ENCODE measurements at places on chromosomes 6 and 20.

DNA sequence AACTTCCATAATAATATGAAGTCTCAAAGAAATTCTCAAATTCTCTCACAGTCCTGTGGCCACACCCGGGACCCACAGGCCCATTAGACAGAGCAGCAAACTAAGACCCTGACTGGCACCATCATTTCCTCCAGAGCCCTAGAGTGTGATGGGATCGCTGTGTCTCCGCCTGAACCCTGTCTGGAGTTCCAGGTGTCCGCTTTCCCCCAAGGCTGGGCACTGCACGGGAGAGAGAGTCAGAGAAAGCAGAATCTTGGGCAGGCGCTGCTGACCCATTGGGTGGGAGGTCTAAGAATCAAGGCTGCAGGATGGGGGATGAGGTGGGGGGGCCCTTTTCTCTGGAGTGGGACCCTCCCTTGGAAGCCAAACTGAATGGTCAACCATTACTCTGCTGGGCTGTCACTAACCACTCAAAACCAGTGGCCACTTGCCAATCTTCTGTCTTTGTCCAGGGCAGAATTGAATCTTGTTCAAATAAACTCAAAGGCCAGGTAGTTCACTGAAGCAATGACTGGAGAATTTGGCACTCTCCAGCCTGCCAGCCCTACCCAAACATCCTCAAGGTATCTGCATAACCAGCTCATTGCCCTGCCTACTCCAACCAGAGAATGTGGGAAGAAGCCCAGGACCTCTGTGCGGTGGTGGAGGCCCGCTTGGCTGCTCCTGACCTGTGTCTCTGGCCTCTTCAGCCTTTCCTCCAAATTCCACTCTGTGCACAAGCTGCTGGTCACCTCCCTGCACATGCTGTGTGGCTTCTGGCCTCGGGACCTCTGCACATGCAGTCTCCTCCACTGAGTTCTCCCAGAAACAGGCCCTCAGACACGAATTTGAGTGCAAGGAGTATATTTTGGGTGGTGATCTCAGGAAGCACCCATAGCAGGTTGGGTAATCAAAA is 141.1 kb downstream of the CEBPB start:
- DNase-seq = peak; percentile 25

- DNase-seq = no peak
Observed at GRCh38 chr20:24382331-24382730, 87.1 kb upstream of the SYNDIG1 start.

DNA sequence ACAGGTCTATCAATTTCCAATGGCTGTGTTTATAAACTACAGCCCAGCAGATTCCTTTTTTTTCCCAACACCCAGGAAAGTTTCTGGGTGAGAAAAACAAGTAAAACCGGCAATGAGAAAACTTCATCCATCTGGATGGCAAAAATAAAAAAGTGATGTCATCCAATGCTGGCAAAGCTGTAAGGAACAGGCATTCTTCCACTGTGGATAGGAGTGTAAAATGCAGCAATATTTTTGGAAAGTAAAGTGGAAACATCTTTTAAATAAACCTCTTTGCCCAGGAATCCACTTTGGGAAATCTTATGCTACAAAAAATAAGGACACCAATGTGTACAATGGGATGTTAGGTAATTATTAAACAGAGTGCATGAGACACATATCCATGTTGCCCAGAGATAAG is 102.1 kb upstream of the NT5E start:
- DNase-seq = no peak

DNA sequence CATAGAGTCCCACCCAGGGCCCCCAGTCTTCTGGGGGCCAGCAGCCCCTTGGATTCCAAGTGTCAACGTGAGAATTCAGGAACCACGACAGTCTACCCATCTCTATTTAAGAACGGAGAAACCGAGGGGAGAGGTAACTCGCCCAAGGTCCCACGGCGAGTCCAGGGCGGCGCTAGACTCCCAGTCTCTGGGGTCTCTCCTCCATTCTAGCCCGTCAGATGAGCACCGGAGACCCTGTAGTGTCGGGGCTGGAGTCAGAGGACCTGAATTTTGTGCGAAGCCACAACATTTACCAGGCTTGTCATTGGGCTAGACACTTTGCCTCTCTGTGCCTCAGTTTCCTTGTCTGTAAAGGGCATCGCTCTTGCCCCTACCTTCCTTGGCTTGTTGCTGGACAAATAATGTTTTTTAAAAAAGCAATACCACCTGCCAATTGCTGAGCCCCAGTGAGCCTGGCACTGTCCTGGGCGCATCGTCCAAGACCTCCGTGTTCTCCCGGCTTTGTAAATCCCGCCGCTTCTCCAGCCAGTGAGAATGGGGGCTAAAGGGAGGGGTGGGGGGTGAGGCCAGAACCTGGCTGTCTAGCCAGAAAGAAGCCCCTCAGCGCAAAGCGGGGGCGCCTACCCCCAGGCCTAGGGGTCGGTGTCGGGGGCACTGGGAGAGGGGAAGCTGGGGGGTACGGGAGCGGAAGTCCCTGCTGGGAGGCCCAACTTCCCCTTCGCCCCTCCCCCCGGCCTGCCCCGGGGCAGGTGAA is 91.7 kb downstream of the NCR2 start:
- peak; percentile 27 for DNase-seq

DNA sequence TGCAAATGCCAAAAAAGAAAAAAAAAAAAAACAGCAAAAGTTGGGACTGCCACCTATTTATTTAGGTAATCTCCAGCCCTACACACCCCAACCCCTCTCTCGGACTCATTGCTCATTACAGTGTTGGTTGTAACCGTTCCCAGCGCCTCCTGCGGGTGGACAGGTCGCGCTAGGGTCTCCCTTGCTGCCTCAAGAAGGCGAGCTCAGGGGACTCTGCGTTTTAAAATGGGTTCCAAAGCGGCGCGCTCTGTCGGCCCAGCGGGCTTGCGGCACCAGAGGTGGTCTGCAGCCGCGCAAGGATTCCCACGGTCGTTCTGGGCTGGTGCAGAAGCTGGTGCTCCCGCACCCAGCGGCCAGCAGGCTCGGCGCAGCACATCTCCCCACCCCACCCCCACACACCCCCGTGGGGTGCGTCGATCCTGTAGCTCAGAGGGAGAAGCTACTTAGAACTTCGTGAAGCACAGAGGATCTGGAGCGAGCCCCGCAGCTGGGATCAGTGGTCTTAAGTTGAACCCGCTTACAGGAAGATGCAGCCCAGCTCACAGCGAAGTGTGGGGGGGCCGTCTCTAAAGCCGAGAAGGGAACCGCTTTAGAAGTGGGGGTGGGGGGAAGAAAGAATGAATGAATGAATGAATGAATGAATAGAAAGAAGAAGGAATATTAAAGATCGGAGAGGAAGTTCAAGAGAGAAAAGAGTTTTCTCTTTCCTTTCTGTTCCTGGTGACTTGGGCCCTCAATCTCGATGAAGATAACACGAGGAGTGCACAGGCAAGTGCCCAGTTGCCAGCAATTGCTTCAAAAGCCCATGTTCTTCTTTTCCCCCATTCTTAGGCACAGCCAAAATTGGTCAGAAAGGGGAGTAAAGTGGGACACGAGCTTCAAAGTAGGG is 780 bp downstream of the TFAP2A start:
- peak; percentile 46 for DNase-seq

DNA sequence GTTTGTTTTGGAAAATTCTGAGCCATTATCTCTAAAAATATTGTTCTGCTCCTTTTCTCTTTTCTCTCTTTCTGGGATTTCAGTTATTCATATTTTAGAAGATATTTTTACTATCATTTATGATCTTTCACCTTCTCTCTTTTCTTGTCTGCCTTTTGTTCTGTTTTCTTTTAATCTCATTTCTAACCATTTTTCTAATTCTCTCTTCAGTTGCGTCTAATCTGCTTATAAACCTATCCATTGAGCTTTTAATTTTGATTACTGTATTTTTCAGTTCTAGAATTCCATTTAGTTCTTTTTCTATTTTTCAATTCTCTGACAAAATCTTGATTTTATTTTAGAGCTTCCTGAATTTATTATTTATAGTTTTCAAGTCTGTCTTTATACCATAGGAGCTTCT is 42.2 kb upstream of the COL10A1 start:
- DNase-seq = no peak

- no peak for DNase-seq
Observed at GRCh38 chr20:58264271-58264670, 35.8 kb upstream of the ANKRD60 start.

- no peak for DNase-seq
Observed at GRCh38 chr20:8854571-8854970, 214.3 kb upstream of the PLCB4 start.

GRCh38 chr6:55512904-55513303 is 66.1 kb downstream of the HMGCLL1 start:
- DNase-seq = no peak

DNA sequence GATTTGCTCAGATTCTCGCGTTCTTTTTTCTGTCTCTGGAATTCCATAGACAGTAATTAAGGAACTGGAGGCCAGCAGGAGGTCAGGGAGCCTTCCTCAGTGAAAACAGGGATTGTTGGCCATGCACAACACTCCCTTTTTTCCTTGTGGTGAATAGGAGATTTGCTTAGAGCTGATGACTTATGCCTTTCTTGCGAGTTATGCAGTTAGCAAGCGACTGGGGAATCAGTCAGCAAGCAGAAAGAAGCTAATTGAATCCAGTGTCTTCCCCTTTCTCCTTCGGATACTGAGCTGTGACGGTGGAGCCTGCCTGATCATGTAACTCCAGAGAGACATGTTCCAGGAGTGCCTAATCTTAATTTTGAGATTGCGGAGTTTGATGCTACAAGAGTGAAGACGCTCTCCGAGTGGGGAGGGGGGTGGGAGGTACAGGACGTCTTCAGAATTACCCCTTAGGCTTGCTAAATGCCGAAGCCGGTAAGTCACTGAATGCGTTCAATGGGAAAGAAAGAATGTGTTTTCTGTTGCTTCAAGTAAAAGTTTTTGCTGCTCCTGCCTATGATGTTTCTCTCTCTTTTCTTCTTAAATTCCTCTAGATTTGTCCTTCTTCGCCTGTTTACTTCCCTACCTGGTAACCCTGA is 165.9 kb downstream of the SASH1 start:
- DNase-seq = no peak

DNA sequence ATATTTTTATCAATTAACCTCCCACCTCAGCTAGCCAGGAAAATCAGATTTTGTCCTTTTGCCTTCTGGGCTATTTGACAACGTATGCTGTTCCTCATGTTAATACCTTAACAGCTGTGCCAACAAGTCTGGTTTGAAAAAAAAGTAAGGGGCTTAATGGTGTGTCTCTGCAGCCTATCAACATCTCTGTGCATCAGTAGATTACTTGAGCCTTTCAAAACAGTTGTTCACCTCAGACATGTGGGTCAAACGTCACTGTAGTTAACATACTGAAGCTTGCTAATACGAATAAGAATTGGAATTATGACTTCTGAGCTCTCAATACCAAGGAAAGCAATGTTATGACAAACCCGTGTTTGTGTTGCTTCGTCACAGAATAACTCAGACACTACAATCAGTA is 23.0 kb downstream of the CEP57L1 start:
- DNase-seq = no peak

- DNase-seq = no peak
Observed at GRCh38 chr6:134414793-134415192, 96.9 kb upstream of the SGK1 start.

GRCh38 chr6:64146876-64147275 is 511.3 kb downstream of the PHF3 start:
- no peak for DNase-seq

DNA sequence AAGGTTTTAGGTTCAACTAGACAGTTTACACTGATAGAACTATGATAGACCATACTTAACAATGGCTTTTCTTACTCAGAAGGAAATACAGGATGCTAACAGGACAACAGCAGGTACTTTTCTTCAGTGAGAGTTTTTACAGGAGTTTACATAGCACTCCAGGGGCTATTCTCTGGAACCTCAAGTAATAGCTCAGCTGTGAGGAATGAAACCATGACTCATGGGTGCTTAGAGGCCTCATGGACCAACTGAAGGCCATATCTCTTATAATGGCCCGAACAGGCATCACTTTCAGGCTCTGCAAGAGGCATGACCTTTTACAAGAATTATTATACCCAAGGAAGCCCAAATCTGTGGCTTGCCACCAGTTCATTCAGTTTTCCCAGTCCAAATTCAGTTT is 31.8 kb downstream of the TREML1 start:
- DNase-seq = no peak

GRCh38 chr6:158290659-158291058 is 21.6 kb upstream of the TULP4 start:
- no peak for DNase-seq

- DNase-seq = no peak
Observed at GRCh38 chr6:47811443-47811842, 29.6 kb downstream of the OPN5 start.

DNA sequence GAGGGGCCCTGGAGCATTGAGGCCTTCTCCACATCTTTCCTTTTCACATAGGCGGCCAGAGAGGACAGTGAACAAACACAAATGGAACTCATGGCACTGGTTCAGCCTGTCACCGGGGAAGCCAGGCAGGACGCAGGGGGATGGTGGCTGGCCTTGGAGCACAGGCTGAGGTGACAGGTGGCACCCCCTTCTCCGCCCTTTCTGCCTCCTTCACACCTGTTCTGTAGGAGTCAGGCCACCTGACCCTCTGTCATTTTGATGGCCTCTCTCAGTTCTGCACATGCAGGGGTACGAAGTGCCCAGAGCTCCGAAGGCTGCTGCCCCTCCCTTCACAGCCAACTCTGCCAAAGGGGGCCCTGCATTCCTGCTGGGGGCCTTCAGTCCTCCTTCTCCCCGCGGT is 60.8 kb downstream of the CD40 start:
- no peak for DNase-seq

DNA sequence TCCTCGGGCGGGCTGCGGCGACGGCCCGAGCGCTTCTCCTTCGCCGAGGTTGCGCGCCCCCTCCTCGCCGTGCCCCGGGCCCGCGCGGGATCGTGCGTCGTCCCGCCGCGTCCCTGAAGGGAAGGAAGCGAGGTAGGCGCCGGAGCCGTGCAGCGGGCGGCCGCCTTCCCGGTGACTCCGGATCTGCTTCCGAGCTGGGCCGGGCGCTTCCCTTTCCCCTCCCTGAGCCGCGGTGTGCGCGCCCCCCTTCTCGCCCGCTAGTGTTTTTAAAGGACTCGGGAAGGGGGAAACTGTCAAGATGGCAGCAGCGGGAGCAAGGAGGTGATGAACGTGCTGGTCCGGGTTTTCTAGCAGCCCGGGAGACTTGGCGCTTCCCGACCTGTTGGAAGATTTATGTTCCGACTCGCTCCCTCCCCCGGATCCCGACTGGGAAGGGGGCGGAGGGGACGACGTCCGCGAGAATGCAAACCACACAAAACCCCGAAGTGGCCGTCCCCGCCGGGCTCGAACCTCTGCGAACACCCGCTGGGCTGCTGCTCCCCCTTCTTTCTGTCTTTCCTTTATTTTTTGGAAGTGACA is 744 bp upstream of the FOXO3 start:
- peak; percentile 81 for DNase-seq

DNA sequence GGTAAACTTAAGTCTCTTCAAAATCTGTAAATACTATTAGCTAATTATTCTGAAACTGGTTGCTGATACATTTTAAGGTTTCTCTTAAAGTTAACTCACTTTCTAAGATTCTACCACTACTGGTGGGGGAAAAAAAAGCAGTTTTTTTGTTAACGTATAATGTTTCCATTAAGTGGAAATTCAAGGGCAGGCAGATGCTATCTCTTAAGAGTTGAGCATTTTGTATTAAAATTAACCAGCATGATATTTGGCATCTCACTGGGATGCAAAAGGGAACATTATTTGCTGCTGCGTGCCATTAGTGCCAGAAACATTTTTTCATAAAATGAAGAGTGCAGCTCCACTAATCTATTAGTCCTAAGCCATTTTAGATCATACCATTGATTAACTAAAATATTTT is 246.2 kb downstream of the PRKN start:
- DNase-seq = no peak

Measured in nephron progenitor cell (in vitro differentiated cells).